Anterior cingulate cortex (tissue), 58 donors: ENCODE measurements at places on chromosomes 3 and 15.

GRCh38 chr15:70471517-70471916 is 291.8 kb downstream of the UACA start:
- DNase-seq, result no peak

GRCh38 chr3:9142362-9142761 is 107.1 kb downstream of the SRGAP3 start:
- DNase-seq, result no peak

DNA sequence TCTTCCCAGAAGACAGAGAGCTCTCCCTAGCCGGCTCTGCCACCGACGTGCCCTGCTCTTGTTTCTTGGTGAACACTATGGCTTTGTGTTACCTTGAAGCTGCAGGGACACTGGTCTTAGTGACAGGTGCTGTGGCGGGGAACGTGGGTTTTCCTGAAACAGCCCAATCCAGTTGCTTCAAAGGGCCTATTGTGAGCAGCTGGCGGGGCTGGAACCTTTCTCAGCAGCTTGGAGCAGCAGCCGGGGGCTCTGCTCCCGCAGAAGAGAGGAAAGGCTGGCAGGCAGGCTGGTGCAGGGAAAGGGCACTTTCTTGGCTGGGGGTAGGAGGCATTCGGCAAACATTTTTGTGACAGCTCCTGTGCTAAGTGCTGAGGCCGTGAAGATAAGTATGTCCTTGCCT is 12.8 kb downstream of the MYZAP start:
- peak; percentile 10 for DNase-seq

DNA sequence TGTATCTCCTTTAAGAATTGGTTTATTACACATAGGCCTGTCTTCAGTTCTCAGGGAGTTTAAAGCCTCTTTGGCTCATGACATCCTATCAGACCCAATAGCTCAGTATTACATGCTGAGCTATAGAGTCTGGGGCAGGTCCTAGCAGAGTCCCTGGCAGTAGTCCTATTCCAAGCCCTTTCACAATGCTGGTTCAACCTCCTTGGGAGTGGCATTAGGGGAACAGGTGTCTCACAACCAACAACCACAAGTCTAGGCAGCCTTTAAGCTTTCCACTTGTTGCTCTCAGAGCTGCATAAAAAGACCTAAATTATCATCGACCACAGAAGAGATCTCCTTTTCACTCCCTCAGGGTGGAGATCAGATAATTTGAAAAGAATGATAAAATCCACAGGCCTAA is 22.8 kb upstream of the C2CD4B start:
- no peak for DNase-seq

GRCh38 chr3:39322936-39323335 is 6.6 kb upstream of the CCR8 start:
- DNase-seq, result no peak

- DNase-seq, result no peak
Measured at GRCh38 chr3:99997293-99997692, 117.0 kb downstream of the FILIP1L start.

DNA sequence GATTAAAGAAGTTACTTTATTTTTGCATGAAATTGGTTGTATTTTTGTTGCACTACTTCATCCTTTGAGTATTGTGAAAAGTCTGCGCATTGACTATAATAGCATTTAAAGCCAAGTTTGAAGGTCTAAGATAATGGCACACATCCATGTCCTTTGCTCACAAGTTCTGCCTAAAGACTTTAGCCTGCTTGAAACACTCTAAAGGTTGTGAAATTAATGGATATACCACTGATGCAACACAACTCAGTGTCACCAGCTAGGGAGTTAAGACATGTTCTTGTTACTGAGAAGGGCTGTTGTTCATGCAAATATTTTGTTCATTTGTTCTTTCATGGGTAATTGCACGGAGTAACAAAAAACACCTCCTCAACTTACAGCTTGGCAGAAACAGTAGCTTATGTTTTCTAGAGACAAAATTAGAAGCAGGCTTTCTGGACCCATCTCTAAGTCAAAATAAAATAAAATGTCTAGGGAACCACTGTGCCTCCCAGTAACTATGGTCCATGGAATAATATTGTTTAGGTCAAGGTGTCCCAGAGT is 83.9 kb downstream of the PPARG start:
- no peak for DNase-seq

GRCh38 chr3:20743553-20744321 is 557.7 kb upstream of the SGO1 start:
- DNase-seq, result no peak

GRCh38 chr15:75697523-75697922 is 15.1 kb downstream of the CSPG4 start:
- no peak for DNase-seq

GRCh38 chr3:50304601-50305000 is 1.2 kb upstream of the HYAL1 start:
- no peak for DNase-seq

- DNase-seq, result no peak
Measured at GRCh38 chr15:45612790-45613415, 21.9 kb upstream of the SQOR start.

GRCh38 chr3:136931606-136932005 is 26.2 kb upstream of the IL20RB start:
- DNase-seq, result no peak

GRCh38 chr3:100869787-100870186 is 123.4 kb downstream of the ABI3BP start:
- DNase-seq, result no peak

- DNase-seq, result no peak
Measured at GRCh38 chr15:68934341-68934740, 4.0 kb downstream of the SPESP1 start.

DNA sequence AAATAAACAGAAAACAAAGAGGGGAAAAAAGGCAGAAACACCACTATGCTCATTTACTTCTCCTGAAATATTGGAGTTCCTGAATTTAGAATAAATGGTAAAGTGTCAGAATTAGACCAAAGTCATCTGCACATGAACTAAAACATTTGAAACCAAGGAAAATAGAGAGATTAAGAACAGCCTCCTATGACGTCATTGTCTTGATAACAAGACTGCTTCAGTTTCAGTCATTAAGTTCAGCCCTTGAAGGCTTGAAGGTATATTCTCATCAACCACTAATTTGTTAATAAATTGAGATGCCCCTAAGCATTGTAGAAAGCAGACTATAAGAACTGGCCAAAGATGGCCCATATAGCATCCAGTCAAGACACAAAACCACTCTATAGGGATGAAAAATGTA is 2.5 kb downstream of the SUMF1 start:
- no peak for DNase-seq

GRCh38 chr3:84008623-84009022 is 950.2 kb upstream of the CADM2 start:
- no peak for DNase-seq

- DNase-seq, result no peak
Measured at GRCh38 chr3:179147514-179147872, 664 bp upstream of the PIK3CA start.

DNA sequence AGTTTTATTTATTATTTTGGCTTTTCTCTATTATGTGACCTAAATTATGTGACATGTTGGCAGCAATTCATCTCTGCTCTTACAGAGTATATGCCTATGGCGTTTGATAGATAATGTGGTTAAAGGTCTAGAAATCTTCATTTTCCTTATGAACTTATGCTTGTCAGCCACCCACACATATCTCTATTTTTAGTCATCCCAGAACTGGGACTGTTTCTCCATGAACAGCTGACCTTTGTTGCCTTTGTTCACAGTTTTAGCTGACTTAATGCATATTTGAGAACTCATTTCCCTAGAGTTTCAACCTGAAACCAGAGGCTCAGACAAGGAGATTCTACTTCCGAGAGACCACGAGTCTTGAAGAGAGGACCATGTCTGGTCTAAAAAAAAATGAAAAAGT is 176.5 kb downstream of the RAP2B start:
- DNase-seq, result no peak

DNA sequence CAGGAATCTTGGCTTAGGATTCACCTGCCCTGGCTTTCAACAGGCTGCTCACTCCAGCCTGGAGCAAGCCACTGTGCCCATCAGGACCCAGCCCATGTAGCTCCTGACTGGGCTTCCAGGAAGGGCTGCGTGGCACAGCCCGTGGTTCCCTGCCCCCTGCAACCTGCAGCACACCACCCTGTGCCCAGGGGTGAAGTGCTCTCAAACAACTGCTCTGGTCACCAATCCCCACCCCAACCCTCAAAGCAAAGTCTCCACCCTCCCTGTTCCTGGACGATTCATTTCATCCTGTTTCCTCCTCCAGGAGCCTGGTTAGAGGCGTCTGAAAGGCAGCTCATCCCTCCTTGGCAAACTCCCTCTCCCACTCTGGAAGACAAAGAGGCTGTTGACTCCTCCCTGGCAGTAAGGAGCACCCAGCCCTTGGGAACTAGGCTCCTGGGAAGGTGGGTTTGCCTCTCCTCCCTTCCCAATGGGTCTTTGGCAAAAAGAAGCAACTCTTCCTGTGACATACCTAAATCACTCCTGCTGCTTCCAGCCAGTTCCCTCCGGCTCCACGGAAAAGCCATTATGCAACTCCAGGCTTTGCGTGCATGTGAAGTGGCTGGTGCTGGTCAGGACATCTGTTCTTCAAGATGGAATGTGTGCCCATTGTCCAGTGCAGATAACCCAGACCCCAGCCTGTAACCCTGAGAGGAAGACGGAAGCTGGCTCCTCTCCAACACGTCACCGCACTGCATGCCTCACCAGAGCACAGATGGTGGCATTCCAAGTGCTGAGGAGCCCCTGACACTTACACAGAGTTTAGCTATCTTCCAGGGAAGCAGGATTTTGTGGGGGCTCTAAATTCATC is 29.1 kb upstream of the VIPR1 start:
- DNase-seq, result no peak

- no peak for DNase-seq
Measured at GRCh38 chr15:84604826-84605553, 4.2 kb downstream of the ZSCAN2 start.

DNA sequence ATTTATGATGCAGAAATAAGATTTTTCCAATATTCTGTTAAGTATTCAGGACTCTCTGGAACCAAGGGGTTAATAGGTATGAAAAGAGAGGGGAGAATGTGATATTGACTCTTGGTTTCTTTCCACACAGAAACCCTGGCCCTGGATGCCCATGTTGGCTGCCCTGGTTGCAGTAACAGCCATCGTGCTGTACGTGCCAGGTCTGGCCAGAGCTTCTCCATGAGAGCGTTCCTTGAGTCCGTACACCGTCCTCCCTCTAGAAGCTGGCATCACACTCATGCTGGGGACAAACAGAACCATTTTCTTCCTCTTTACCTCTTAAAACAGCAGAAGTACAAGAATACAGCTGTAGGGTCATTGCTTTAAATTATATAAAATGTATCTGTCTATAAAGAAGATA is 81.1 kb upstream of the FLNB start:
- DNase-seq, result no peak

DNA sequence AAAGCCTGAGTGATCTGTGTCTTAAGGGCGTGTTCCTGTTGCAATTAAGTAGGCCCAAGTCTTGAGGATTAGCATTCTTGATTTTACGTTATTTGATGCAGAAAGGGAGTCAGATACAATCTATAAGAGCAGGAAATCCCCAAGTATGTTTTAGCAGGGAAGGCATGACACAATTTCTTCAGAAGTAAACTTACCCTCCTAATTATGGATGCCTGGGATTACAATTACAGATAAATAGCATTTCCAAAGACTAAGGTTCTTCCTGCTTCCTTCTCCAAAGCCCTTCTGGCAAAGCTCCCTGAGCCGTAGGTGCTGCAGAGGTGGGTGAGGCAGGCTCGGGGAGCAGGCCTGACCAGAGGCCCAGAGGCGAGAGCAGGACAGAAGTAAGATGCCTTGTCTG is 34.9 kb upstream of the ST6GAL1 start:
- no peak for DNase-seq

DNA sequence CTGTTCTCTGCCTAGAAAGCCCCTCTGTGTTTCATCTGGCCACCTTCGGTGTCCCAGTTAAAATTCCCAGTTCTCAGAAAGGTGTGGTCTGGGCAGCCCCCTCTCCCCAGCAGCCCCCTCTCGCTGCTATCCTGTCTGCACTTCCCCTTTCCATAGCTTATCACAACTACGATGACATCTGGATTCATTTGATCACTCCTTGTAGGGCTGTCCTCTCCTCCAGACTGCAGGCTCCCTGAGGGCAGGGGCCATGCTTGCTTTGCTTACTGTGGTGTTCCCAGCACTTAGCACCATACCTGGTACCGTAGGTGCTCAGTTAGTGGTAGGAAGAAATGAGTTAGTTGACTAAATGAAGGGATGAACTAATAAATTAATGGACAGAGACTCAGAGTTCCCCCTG is 26.3 kb upstream of the GOLGA6C start:
- DNase-seq, result no peak

DNA sequence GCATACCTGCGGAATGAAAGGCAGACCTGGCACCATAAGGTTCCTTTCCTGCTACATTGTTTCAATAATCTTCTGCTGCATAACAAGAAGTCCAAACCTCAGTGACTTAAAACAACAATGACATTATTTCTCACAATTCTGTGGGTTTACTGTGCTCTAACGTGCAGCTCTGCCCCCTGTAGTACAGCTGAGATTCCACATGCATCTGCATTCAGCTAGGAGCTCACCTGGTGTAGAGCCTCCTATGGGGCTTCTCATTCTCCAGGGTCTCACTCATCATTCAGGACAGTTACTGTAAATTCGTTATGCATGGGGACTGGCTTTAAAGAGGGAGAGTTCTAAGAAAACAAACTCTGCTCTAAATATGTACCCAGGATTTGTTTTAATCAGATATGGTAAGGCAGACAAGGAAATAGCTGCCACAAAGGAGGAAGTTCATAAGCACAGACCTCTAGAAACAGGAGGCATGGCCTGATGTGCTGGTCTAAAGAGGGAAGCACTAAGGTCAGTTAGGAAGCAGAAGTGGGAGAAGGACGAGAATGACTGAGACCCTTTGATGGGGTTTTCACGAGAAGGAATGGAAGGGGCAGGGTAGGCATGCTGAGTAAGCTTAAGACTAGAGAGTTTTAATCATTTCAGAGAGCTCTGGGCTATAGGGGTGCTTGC is 347.0 kb downstream of the NEK10 start:
- DNase-seq, result no peak

DNA sequence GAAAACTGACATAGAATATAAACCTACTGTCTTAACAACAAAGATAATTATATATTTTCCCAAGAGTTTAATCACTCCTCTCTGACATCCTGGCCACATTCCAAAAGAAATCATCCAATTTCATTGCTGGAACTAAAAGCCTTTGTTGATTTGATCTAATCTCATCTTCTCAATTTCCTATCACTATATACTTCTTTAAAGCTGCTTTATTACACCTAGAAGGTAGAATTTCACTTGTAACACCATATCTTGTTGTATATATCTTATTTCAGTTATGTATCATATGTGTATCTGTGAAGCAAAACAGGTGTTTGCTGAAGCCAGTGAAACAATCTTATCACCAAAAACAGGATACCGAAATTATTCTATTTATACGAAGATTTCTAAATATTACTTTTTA is 740.2 kb downstream of the ROBO1 start:
- DNase-seq, result no peak

DNA sequence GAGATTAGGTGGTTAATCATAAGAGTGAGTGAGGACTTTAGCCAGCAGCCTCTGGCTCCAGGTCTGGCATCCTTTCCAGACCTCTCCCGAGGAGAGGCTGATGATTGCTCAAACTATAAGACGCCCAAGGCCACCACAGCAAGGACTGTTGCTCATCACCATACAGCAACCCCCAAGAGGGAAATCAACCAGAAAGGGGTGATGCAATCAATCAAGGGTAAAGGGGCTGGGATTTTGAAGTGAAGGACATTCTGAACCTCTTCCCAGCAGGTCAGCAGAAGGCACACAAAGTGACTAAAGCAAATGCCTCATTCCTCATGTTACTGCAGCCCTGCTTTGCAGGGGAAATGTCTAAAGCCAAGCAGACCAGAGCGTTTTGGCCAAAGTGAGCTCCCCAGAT is 247.3 kb upstream of the IGF1R start:
- no peak for DNase-seq

GRCh38 chr3:120567370-120568201 is 28.6 kb upstream of the NDUFB4 start:
- no peak for DNase-seq
